ENCODE measurements at places on chromosomes 12 and 14. TPM values are rescaled to one million over a fixed set of nuclear protein-coding genes. Genes with fewer than 3 reads are reported as not detected.

GRCh38 chr14:63565448-63565847 is 22.3 kb upstream of the PPP2R5E start:
- H3K4me3 ChIP-seq: no peak overlapping the region
- no peaks in the 10 kb centered on the region for H3K27me3 ChIP-seq
- H3K27ac ChIP-seq: no peak overlapping the region
- no peaks in the 10 kb centered on the region for H3K4me1 ChIP-seq

DNA sequence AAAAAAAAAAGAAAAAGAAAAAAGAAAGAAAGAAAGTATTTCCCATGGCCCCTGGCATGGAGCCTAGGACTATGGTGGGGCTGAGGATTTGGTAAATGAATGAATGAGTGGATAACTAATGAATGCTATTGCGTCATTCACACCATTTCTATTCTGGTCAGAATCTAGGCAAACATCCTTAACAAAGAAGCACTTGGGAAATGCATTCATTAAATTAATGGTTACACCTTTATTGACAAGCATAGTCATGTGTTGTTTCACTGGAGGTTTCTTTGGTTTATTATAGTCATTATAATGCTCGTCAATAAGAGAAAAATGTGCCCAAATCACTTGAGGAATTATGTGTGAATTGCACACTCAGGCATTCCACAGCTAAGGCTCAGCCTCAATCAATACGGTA is 13.6 kb upstream of the AQP2 start:
- no peaks in the 10 kb centered on the region for H3K27me3 ChIP-seq
- H3K4me1 ChIP-seq: peaks cover 7% of the 10 kb centered on the region
- DNase-seq: no peak
- H3K4me3 ChIP-seq: no peak overlapping the region
- no peak overlapping the region for H3K27ac ChIP-seq
- H3K36me3 ChIP-seq: no peaks in the 10 kb centered on the region

DNA sequence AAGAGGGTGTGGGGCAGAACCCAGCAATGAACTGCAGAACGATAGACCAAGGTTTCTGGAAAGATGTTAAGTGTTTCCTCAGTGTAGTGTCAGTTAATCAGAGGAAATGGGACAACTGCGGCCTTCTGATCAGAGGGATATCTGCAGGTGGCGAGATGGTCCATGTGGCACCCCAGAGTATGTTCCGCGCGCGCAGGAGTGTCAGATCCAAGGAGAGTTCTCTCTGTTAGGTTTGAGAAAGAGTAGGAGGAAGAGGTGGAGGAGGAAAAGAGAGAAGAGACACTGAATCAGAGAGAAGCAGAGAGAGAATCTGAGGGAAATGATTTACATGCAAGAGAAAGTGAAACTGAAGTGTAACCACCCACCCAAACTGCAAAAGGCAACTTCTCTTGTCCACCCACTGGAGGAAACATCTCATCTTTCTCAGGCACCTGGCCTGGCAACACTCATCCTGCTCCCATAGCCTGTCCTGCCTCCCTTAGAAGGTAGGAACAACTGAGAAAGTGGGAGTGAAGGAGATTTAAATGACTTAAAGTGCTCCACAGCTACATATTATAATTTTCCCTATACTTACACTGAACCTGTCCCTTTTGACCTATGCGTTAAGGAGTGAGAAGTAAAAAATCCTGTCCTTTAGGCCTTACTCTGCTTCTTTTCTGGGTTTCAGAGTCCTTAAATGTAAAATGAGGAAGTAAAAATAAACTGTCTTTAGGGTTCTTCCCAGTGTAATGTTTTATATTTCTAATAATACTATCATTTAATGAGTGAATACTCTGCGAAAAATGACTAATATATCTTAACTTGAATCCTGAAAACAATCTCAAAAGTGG is 6.8 kb upstream of the TESPA1 start:
- H3K27me3 ChIP-seq: no peaks in the 10 kb centered on the region
- H3K4me3 ChIP-seq: no peak overlapping the region
- no peak for DNase-seq
- H3K27ac ChIP-seq: no peak overlapping the region

- no peaks in the 10 kb centered on the region for H3K36me3 ChIP-seq
- H3K27ac ChIP-seq: no peak overlapping the region
- DNase-seq: no peak
- no peaks in the 10 kb centered on the region for H3K27me3 ChIP-seq
- no peak overlapping the region for H3K4me3 ChIP-seq
These were observed 60.4 kb upstream of the ARID2 start for GRCh38 chr12:45669093-45669492.

TRAF3 gene
- total RNA-seq: 4.8 TPM

MYH6 gene
- total RNA-seq: not detected

DNA sequence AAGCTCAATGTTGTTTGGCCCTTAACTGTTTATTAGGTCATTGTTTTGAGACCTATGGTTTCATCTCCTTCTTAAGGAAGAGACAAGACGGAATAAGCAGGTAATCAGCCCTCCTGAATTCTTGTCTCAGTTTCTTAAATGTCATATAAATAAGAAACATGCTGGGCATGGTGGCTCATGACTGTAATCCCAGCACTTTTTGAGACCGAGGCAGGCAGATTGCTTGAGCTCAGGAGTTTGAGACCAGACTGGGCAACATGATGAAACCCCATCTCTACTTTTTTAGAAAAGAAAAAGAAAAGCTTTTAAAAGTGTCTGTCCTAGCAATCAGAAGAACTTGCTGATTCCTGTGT is 5.1 kb downstream of the MTRFR start:
- H3K27me3 ChIP-seq: no peaks in the 10 kb centered on the region
- H3K4me1 ChIP-seq: peaks cover 28% of the 10 kb centered on the region
- no peak overlapping the region for H3K27ac ChIP-seq
- no peaks in the 10 kb centered on the region for H3K36me3 ChIP-seq

- H3K27me3 ChIP-seq: no peaks in the 10 kb centered on the region
- peaks cover 17% of the 10 kb centered on the region for H3K4me1 ChIP-seq
- no peak overlapping the region for H3K4me3 ChIP-seq
These were observed 144.4 kb downstream of the AKAP6 start for GRCh38 chr14:32473464-32473855.

FOXA1 gene
- total RNA-seq: not detected

DNA sequence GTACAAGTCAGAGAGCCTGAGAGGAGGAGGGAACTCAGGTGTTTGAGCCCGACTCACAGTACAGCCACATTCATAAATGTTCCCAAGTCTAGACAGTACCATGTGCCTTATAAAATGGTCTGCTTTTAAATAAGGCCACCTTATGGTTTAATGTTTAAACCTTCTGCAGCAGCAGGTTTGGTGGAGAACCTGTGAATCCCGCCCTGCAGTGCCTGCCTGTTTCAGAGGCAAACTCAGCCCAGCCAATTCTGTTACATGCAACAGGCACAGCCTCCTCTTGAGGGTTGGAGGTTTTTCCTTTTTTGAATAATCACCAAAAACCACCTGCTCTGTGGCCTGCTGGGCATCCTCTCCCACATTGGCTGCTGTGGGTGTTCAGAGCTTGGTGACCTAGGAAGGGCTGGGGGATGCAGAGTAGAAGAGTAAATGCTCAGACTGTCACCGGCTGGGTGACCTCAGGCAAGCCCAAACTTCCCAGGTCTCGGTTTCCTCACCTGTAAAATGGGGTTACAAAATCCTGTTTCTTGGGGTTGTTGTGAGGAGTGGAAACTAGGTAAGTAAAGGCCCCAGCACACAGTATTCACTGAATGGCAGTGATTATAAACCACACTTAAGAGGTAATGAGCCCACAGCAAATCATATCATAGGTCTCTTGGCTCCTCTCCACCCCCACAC is 28.0 kb downstream of the NUAK1 start:
- no peaks in the 10 kb centered on the region for H3K36me3 ChIP-seq
- H3K27me3 ChIP-seq: no peaks in the 10 kb centered on the region
- H3K4me1 ChIP-seq: no peaks in the 10 kb centered on the region

- no peaks in the 10 kb centered on the region for H3K36me3 ChIP-seq
- H3K4me1 ChIP-seq: peaks cover 27% of the 10 kb centered on the region
- H3K27me3 ChIP-seq: no peaks in the 10 kb centered on the region
- no peak overlapping the region for H3K27ac ChIP-seq
These were observed 165.3 kb upstream of the RASSF8 start for GRCh38 chr12:25793196-25793595.

SELPLG gene
- 7.5 TPM for total RNA-seq

GRCh38 chr12:2397356-2398045 is 344.7 kb downstream of the CACNA1C start:
- no peak overlapping the region for H3K27ac ChIP-seq
- H3K27me3 ChIP-seq: no peaks in the 10 kb centered on the region
- no peaks in the 10 kb centered on the region for H3K36me3 ChIP-seq
- DNase-seq: no peak
- H3K4me3 ChIP-seq: no peak overlapping the region

GRCh38 chr12:131639270-131639940 is 71.5 kb upstream of the SFSWAP start:
- no peak for DNase-seq
- H3K4me1 ChIP-seq: no peaks in the 10 kb centered on the region
- no peak overlapping the region for H3K27ac ChIP-seq
- H3K36me3 ChIP-seq: no peaks in the 10 kb centered on the region
- no peak overlapping the region for H3K4me3 ChIP-seq
- H3K27me3 ChIP-seq: peaks cover 6% of the 10 kb centered on the region

DNA sequence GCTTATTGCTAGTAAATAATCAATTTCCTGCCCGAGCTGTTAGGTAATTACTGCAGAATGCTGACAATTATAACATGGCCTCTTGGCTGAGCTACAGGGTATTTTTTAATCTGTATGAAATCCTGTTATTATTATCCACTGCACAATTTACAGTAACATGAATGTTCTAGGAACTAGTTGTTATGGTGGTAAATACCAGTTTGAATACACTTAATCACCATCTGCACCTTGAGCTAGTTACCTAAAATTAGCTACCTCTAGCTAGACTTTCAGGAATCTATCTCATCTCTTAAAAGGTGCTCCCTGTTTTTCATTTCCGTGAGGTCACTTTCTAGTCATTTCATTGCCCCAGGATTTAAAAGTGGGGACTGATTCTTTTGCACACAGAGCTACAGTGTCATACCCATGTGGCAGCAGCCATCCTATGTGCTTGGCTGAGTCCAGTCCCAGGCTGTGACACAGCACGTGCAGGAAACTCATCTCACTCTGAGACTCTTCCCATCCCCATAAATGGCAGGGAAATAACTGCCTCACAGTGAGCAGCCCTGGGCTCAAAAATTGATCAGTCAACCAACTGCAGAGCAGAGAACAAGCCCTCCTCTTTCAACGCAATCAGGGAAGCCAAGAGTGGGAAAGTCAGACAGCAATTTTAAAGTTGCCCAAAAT is 37.6 kb downstream of the DCP1B start:
- no peaks in the 10 kb centered on the region for H3K4me1 ChIP-seq
- H3K27ac ChIP-seq: no peak overlapping the region
- H3K4me3 ChIP-seq: no peak overlapping the region
- H3K36me3 ChIP-seq: no peaks in the 10 kb centered on the region
- H3K27me3 ChIP-seq: no peaks in the 10 kb centered on the region
- no peak for DNase-seq

DNA sequence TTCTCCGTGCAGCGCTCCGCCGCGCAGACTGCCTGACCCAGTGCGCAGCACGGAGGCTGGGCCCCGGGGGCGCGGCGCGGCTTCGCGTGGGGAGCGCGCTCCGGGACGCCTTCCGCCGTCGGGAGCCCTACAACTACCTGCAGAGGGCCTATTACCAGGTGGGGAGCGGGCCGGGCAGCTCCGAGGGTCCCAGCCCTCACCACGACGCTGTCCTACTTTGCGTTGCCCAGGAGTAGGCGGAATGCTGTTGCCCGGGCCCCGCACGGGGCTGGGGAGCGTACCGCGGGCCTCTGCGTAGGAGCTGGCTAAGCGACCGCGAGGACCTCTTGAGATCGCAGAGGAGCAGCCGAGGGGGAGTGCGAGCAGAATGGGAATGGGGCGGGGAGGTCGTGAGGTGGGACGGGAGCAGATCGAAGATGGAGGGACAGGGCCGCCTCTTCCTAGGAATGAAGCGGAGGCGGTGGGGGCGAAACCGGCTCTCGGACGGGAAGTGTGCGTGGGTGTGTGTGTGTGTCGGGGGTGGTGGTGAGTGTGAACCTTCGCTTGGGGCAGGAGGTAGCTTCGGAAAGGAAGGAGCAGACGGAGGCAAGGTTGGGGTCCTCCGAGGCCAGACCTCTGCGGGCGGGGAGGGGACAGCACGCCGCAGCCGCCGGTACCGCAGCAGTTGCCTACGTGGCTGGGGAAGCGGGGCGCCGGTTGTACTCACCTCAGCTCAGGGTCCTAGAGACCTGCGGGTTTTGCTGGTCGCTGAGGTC is 751 bp downstream of the P3H3 start:
- DNase-seq: no peak
- H3K36me3 ChIP-seq: peaks cover 39% of the 10 kb centered on the region
- peak overlapping the region; percentile 95 for H3K27ac ChIP-seq
- no peaks in the 10 kb centered on the region for H3K4me1 ChIP-seq

DNA sequence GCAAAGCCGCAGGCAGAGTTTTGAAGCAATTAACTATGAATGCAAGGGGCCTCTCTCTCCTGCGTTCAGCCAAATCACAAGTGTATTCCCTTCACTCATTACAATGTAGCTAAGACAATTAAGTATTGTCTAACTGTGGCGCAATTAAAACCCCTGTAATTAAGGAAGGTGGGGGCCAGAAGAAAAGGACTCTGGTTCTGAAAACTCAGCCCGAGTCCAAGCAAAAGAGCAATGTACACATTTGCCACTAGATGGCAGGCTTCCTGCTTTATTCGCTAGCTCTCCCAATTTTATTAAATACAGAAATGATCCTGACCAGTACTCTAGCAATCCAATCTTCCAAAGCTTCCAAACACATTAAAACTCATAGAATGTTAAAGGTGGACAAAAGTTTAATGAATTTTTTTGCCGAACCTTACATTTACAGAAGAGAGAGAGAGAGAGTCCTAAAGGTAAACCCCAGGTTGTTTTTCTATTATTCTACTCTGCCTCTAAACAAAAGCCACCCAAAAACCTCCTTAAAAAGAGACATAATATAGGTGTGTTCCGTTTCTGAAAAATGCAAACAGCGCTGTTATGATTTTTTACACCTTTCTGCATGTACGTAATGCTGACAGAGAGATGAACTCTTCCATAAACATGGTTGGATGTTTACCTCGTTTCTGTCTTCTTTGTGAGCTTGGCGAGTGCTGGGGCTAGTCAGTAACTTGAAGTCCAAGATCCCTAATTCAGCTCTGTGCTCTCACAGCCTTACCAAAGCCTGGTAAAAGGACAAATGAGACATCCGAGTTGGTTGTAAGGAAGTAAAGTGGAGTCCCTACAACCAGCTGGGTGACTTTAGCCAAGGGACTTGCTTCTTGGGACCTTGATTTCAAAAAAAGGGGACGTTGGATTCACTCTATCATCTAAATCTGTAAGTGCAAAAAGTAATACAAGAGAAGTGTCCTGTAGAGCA is 50.9 kb upstream of the VASH1 start:
- H3K27ac ChIP-seq: no peak overlapping the region
- no peaks in the 10 kb centered on the region for H3K27me3 ChIP-seq
- peak; percentile 46 for DNase-seq
- H3K4me1 ChIP-seq: peaks cover under 1% of the 10 kb centered on the region
- no peak overlapping the region for H3K4me3 ChIP-seq

DNA sequence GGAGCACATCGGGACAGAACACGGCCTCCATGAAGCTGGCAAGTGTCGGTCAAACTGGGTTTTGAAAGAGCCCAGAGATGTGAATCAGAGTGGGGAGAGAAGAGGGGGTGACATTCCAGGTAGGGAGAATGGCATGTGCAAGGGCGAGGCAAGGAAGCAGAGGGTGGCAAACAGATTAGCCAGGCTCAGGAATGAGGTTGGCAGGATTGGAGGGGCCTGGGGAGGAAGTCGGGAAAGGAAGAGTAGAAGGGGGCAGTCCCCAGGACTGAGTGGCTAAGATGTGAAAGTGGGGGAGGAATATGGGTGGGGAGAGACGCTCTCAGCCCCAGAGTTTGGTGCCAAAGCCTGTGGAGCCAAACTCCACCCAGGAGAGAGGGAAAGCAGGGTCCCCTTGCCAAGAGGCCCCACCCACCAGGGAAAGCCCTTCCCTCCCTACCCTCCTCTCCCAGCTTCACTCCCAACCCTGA is 5.5 kb upstream of the HDAC7 start:
- no peak overlapping the region for H3K4me3 ChIP-seq
- H3K4me1 ChIP-seq: peaks cover 5% of the 10 kb centered on the region
- H3K27ac ChIP-seq: peak overlapping the region; percentile 98
- H3K27me3 ChIP-seq: no peaks in the 10 kb centered on the region
- H3K36me3 ChIP-seq: no peaks in the 10 kb centered on the region
